ENCODE measurements at places on chromosomes 7 and 10. TPM values are rescaled to one million over a fixed set of nuclear protein-coding genes. Genes with fewer than 3 reads are reported as not detected.

- DNase-seq = no peak
These were observed 31.2 kb downstream of the TSPAN14 start for GRCh38 chr10:80485076-80485945.

GRCh38 chr7:33066771-33067170, 4.2 kb upstream of the NT5C3A start:
- DNase-seq = no peak

GRCh38 chr7:10122551-10123100, 851.0 kb upstream of the PHF14 start:
- DNase-seq = no peak

- no peak for DNase-seq
These were observed 34.0 kb downstream of the TMEM270 start for GRCh38 chr7:73894733-73895551.

DNA sequence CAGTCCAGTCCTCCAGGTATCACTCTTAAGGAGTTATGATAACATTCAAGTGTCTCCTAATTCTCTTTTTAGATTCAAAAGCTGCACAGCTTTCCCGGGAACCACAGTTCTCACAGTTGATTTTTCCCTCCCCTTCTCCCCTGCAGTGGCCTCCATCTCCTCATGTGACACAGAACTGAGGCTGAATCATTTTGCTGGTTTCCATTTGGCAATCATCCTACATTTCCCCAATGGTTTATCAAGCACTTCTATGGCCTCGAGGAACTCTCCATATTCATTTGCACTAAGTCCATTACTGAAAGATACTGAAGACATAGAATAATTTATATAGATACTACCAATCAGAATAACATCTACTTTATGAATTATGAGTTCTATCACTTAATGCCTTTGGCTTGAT, 484.9 kb downstream of the GPAM start:
- no peak for DNase-seq

Gene STK31
- total RNA-seq = not detected
